Heart left ventricle (tissue), 16 donors: ENCODE measurements at places on chromosomes 3 and 15. TPM values are rescaled to one million over a fixed set of nuclear protein-coding genes. Genes with fewer than 3 reads are reported as not detected.

The TTC23 gene
- 8.9 TPM for polyA plus RNA-seq

The PTH1R gene
- polyA plus RNA-seq: 23.4 TPM

The DUOXA2 gene
- polyA plus RNA-seq: not detected

The GPR160 gene
- polyA plus RNA-seq: 1.00 TPM

The RTP3 gene
- polyA plus RNA-seq: not detected

The ST8SIA2 gene
- 0.50 TPM for polyA plus RNA-seq

The CCDC33 gene
- polyA plus RNA-seq: not detected

The ECE2 gene
- polyA plus RNA-seq: not detected

The GOLGA8J gene
- 0.06 TPM for polyA plus RNA-seq

The ETV5 gene
- 0.65 TPM for polyA plus RNA-seq

The MINAR1 gene
- 0.06 TPM for polyA plus RNA-seq

The ATP2B2 gene
- 0.08 TPM for polyA plus RNA-seq

The SPTSSB gene
- not detected for polyA plus RNA-seq

The GP5 gene
- not detected for polyA plus RNA-seq

The FILIP1L gene
- 77.3 TPM for polyA plus RNA-seq

The FEZF2 gene
- polyA plus RNA-seq: not detected

The GTF2E1 gene
- 3.7 TPM for polyA plus RNA-seq

The MTFMT gene
- 14.4 TPM for polyA plus RNA-seq

The CHRM5 gene
- not detected for polyA plus RNA-seq

The RBPMS2 gene
- 408 TPM for polyA plus RNA-seq

The KBTBD13 gene
- polyA plus RNA-seq: 0.78 TPM

The SERINC4 gene
- 0.42 TPM for polyA plus RNA-seq

The C2CD4B gene
- 0.65 TPM for polyA plus RNA-seq

The SLC22A14 gene
- polyA plus RNA-seq: 0.11 TPM

The CCR1 gene
- 1.6 TPM for polyA plus RNA-seq

The NEIL1 gene
- 13.9 TPM for polyA plus RNA-seq

The GALNT15 gene
- polyA plus RNA-seq: 5.0 TPM

The PIERCE2 gene
- 13.1 TPM for polyA plus RNA-seq

The SLC2A2 gene
- not detected for polyA plus RNA-seq

The SLC22A13 gene
- 0.23 TPM for polyA plus RNA-seq

The SLC25A20 gene
- polyA plus RNA-seq: 50.5 TPM

The NOP10 gene
- 200 TPM for polyA plus RNA-seq

The VGLL3 gene
- polyA plus RNA-seq: 0.65 TPM

The GRAMD2A gene
- not detected for polyA plus RNA-seq

The TMIE gene
- polyA plus RNA-seq: 0.69 TPM

The TNNC1 gene
- 20,003 TPM for polyA plus RNA-seq

The BUB1B gene
- polyA plus RNA-seq: 0.14 TPM

The ACTRT3 gene
- polyA plus RNA-seq: 0.27 TPM

The GOLGA8H gene
- 0.57 TPM for polyA plus RNA-seq

The CRYGS gene
- polyA plus RNA-seq: 2.7 TPM

The ATP2C1 gene
- 38.0 TPM for polyA plus RNA-seq

The TMCO5A gene
- not detected for polyA plus RNA-seq

The CYP8B1 gene
- not detected for polyA plus RNA-seq

The LRRC2 gene
- polyA plus RNA-seq: 20.7 TPM

The NSUN3 gene
- polyA plus RNA-seq: 7.2 TPM

The P2RY14 gene
- 2.9 TPM for polyA plus RNA-seq

The GOLGA8Q gene
- polyA plus RNA-seq: 0.47 TPM

The CD200R1 gene
- 0.19 TPM for polyA plus RNA-seq

The CCDC50 gene
- polyA plus RNA-seq: 49.5 TPM

The GDPGP1 gene
- polyA plus RNA-seq: 4.8 TPM

The EPHA3 gene
- 1.0 TPM for polyA plus RNA-seq

The TLR9 gene
- 0.23 TPM for polyA plus RNA-seq

The ACAN gene
- polyA plus RNA-seq: 0.08 TPM

The CD200R1L gene
- not detected for polyA plus RNA-seq

The CLDN18 gene
- 0.01 TPM for polyA plus RNA-seq

The CADM2 gene
- 0.19 TPM for polyA plus RNA-seq
